ENCODE measurements at places on chromosomes 3 and 15.

DNA sequence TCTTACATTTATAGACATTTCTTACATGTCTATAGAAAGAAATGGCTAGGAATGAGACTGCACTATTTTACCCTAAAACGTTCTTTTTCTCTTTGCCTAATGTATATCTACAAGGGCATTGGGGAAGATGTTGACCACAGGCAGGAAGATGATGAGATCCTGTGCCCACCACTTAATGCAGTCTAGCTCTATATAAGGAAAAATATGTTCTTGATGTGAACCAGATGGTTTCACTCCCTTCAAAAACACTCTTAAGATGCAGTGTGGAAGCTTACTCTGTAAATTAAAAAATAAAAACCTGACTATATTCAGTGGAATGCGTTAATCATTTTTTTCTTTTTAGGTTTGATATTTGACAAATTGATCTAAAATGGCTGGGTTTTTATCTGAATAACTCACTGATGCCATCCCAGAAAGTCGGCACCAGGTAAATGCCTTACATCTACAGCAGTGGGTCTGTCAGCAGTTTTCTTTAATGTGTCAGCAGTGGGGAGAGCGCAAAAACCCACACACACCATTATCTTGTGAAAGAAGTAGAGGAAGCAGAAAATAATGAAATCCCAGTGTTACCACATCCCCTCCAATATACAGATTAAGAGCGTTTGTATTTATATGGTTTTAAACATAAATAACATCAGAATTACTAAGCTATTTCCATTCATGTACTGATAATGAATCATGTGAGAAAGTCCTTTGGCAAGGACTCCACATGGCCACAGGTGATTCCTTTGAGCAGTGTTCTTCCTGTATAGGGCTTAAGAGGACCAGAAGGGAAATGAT, 10.1 kb downstream of the AGTR1 start:
- DNase-seq, result no peak

- no peak for DNase-seq
Observed at GRCh38 chr3:141055136-141055535, 4.0 kb downstream of the SPSB4 start.

DNA sequence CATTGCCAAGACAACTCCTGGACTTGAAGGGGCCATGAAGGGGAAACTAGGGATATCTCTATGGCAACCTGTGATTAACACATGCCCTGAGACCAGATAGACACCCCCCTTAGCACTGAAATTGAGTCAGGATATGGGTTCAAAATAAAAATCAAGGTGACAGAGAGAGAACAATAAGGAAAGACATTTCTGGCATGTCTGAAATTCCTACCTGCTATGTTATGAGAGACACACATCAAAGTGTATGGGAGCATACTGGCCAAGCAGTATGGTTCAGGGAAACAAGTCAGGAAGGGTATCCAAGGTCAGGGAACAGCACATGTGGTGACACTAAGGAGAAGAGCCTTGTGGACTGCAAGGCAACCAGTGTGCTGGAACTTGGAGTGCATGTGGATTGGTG, 388.7 kb downstream of the SHQ1 start:
- no peak for DNase-seq

DNA sequence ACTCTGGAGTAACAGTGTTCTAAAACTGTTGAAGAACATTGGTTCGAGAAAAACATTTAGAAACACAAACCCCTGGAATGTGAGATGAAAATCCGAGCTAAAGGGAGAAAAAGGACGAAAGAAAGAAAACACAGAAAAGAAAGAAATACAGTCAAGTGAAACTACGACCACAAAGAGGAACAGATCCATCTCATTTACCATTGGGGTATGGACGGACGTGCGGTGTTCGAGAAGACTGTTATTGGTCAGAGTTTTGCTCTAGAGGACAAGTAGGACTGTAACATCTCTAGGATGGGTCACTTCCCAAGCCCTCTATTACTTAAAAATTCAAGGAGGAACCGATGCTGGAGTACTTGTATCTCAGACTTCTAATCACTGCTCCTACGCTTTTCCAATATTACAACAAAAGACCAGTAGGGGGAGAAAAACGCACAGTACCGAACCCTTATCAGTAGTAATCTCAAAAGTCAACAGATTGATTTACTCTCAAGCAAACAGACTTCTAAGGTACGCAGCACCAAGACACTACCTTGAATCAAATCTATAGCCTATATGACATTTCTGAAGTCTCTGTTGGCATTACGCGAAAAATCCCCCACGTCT, 1.1 kb upstream of the PIK3CA start:
- peak; percentile 40 for DNase-seq

DNA sequence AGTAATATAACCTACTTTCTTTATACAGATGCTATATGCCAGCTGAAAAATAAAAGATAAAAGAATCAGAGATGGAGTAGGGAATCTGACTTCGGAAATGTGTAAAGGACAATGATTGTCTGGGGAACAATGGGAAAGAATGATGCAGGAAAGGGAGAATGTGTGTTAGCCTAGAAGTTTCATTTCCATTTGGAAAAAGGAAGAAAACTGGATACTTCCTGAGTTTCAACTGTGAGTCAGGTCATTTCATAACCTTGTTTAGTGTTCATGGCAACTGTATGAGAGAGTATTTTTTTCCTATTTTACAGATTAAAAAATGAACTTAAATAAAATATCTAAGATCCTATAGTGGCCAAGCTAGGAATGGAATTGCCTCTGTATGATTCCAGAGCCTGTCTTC, 261.3 kb upstream of the NECTIN3 start:
- DNase-seq, result no peak

- DNase-seq, result no peak
Observed at GRCh38 chr15:87154761-87155160, 1075.1 kb downstream of the AGBL1 start.

DNA sequence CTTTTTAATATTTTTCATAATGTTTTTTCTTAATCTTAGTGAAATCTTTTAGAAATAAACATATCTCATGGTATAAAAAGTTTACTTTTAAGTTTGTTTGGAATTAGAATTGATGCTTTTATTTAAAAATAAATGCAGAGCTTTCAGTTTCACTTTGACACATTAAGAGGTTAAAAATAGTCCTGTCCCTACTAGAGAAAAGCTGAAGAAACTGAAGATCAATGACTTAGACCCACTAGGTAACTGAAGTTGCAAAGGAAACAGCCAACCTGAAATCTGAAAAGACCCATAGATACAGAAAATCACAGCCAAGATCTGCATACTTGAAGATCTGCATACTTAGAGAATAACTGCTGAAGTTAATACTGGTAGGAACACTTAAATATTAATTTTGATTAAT, 237.6 kb downstream of the RAP2B start:
- no peak for DNase-seq

DNA sequence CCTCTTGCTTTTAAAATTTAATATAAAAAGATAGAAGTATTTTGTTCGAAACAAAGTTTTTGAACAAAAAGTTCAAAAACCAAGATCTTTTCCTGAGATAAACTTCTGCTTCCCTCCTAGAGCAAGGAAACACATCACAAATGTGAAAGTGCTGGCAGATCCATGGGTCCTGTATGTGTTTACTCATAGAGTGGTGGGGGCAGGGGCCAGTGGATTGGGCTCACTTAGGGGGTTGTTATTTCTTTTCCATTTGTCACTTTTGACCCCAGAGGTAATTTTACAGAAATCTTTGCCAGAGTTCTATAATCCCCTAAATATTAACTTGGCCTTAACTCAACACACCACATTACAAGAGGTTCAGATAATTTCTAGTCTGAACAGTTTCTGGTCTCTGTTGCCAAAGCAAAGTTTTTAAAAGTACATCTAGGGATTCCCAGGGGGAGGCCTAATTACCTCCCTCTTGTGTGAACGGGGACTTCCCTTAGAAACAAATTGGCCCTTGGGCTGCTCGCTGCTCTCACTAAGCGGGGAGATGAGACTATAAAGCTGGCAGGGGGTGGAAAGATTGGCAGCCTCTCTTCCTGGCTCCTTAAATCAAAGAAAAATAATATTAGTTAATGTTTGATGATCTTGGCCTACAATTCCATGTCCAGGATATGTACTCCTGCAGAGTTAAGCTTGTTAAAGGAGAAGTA, 66.8 kb upstream of the PTX3 start:
- no peak for DNase-seq

DNA sequence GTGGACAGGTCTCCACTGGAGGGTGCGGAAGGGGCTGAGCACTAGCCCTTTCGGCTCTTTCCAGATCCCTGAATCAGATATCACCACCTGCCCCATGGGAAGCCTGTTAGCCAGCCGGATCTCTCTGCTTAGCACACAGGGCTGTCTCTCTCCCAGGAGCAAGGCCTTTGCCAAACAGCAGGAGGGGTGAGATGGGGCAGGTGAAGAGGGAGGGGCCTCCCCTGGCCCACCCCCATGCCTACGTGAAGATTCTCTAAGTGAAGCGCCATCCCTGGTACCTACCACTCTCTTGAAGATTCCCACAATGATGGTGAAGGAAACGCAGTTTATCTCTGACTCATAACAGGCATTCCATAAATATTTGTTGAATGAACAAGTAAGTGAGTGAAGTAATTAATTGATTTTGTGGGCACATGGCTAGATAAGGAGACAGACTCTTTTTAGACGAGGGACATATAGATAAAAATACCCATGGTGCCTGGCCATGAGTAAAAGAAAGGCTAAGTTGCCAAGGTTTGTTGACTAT, 19.6 kb upstream of the HCN4 start:
- DNase-seq, result no peak

DNA sequence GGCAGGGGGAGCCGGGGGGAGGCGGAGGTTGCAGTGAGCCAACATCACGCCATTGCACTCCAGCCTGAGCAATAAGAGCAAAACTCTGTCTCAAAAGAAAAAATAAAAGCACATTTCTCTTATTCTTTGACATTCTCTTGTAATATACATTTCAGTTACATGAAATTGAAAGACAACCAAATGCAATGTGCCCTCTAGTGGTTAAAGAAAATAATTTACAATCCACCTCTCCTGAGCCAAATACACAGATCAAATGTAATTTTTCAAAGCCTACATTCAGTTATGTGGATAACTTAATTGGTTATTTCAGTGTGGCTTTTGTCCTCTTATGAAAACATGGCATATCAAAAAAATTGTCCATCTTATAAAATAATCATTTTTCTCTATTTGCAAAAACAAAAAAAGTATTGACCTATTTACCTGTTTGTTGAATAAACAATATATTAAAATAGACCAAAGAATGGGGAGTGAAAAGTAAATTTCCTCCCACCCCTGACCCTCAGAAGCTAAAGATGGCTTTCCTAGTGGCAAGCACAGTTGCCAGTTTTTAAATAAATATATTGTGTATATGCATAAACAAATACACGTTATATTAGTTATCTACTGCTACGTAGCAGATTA, 14.2 kb upstream of the U2SURP start:
- DNase-seq, result no peak

Measured in CD4-positive, alpha-beta T cell treated with Interleukin-6 for 4 hours (primary cell).